ENCODE measurements at places on chromosomes 11 and 22.

- DNase-seq = no peak
These were observed 146.8 kb downstream of the DBX1 start for GRCh38 chr11:20013346-20014066.

- DNase-seq = no peak
These were observed 51.9 kb upstream of the EIF3D start for GRCh38 chr22:36580846-36581245.

- DNase-seq = no peak
These were observed 59.8 kb downstream of the C11orf91 start for GRCh38 chr11:33640730-33641371.

DNA sequence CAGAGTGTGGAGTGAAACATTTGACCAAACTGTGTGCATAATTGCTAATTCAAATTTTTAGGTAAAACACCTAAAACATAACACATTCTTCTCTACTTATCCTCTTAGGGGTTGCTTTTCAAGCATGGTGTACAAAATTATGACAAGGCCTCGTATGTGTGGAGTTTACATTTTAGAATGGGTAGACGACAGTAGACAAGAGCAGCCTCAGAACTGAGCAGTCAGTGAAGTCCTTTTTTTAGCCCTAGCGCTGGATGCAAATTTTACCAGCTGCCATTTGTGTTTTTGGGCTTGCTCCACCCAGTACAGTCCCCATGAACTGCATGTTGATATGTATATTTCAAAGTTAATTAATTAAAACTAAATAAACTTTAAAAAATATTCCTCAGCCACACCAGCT is 64.7 kb upstream of the TOP3B start:
- DNase-seq = no peak

- DNase-seq = no peak
These were observed 132.2 kb upstream of the CTSC start for GRCh38 chr11:88469561-88470225.

DNA sequence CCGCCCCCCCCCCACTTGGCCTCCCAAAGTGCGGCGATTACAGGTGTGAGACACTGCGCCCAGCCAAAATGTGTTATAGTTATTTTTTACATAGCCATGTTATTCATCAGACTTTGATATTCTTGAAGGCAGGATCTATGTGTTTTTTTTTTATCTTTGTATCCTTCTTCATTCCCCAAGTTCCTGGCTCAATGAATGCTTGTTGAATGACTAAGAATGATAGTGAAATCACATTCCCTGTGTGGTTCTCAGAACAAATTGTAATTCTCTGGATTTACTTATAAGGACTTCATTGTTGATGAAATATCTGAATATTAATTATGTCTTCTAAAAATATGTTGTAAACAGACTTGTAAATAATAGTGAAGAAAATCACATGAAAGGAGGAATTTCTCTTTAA is 33.5 kb downstream of the MMP7 start:
- no peak for DNase-seq

DNA sequence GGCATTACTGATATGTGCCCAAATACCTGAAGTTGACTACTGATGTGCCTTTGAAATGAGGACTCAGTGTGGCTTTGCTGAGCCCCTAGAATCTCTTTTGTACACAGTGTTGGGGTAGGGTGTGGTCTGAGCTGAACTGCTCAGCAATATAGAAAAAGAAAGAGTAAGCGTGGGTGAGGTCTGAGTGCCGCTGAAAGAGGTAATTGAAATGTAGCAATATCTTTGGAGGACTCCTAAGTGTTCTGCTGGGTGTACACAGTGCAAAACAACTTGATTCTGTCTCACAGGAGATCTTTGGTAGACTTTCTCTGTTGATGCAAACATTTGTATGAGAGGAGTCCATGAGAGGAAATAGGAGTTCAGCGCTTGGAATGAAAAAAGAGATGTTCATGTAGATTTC is 73.7 kb upstream of the PTPN5 start:
- DNase-seq = no peak

DNA sequence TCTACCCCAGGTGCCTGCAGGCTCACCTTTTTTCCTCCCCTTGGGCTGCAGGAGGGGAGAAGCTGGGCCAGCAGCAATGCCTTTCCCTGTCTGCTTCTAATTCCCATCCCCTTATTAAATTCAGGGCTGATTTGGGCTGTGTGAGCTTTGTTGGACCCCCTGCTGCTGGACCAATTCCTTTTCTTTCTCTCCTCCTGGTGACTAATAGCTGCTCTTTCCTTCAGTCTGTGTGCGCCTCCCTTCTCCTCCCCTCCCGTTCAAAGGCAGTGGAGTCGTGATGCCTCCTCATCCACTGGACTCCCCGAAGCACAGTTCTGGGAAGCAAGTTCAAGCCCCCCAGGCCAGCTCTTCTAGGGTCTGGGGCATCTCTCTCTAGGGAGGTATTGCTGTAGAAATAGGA is 567.9 kb upstream of the CADM1 start:
- no peak for DNase-seq

DNA sequence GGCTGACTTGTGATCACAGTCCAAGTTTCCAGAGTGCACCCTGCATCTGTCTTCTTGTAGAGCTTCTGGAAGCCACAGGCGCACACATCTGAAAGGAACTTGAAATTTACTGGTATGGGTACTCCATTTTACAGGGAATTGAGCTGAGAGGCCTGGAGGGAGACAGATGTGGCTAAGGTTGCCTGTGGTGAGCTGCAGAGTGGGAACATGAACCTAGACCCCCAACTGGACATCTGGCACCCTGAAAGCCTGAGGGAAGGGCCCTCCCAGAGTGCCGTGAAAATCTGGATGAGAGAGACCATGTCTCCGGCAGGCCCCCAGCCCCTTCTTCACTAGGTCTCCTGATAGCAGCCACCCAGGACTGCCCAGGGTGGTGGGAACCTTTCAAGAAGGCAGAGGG is 22.6 kb upstream of the SOX10 start:
- DNase-seq = no peak

DNA sequence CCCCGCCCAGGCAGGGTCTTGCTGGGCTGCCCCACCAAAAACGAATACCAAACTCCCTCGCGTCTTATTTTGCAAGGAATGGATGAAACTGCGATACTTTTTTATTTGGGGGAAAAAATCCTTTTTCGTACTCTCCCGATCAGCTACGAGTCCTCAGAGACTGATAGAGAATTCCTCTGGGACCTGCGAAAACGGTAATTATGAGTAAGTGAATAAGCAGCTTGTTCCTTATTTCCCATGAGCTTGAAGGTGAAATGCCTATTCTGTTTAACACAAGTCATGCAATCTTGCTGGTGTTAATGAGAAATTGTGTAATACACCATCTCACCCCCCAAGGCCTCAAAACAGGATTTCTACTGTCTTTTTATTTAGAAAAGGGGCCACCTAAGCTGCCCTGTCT is 5.5 kb downstream of the GRK3 start:
- DNase-seq = no peak

GRCh38 chr11:15630896-15631295 is 516.2 kb downstream of the INSC start:
- DNase-seq = no peak

DNA sequence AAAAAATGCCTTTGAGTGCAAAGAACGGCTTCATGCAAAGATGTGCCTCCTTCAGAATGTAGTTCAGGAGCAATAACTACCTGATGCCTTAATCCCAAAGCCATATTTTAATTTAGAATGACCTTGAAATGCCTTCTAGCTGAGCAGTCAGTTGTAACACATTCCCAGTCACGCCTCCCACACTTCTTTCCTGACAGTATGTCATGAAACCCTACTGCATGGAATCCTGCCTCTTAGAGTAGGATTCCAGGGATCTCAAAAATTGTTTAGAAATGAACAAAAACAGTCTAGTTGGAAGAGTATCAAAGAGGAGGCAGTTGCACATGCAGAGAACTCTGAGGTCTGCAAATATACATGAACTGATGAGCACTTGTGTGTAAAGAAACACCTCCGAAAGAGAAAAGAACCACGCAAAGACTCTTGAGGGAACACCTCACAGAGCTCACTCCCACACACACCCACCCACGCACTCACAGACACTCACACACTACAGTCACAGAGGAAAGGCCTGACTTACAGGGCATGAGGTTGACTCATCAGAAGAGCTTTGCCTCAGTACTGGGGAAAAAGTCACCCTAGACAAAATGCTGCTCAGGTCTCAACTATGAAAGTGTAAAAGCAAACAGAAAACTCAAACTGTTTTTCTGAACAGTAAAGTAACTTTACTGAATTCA is 77.4 kb downstream of the GGTLC2 start:
- DNase-seq = no peak

- no peak for DNase-seq
These were observed 24.9 kb upstream of the CCDC89 start for GRCh38 chr11:85710917-85711316.

GRCh38 chr11:109838026-109838425 is 255.2 kb upstream of the ZC3H12C start:
- no peak for DNase-seq

GRCh38 chr11:11039208-11039965 is 181.5 kb upstream of the ZBED5 start:
- no peak for DNase-seq

All from hypothalamus (tissue), 51 donors.